ENCODE measurements at places on chromosomes 4 and X.

GRCh38 chr4:53562409-53562808, 28.9 kb downstream of the LNX1 start:
- no peak for DNase-seq

GRCh38 chrX:76064825-76065224, 108.0 kb upstream of the PBDC1 start:
- no peak for DNase-seq

GRCh38 chr4:94739741-94740140, 18.0 kb upstream of the BMPR1B start:
- no peak for DNase-seq

DNA sequence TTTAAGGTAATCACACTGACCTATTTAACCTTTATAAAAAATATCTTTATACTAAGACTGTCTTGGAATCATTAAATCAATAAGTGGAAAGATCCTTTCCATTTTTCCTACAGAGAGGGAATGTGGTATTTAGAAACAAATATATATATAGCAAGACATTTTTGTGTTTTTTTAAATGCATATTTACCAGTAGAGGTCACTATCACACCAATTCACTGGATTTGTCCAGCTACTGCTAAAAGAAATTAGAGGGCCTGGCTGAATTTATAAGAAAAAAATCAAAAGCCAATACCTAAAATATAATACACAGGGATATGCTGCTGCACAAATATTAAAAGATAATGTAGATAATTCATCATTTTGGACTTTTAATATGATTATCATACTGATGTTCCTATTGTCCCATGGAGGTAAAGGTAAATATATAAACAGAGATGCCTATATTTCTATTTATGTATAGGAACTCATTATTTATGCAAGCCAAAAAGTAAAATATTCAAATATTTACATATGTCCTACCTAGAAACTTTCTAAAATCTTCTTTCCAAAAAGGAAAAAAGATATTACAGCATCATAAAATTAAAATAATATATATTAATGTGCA, 69.5 kb downstream of the PDE5A start:
- no peak for DNase-seq

All from stimulated activated CD8-positive, alpha-beta memory T cell treated with anti-CD3 and anti-CD28 coated beads, Interleukin-2, amount 100 ng/mL, for 1 hour (primary cell).